A172 (cell line): ENCODE measurements at places on chromosomes 3 and 15. TPM values are rescaled to one million over a fixed set of nuclear protein-coding genes. Genes with fewer than 3 reads are reported as not detected.

The ZNF502 gene
- 0.69 and 0.93 TPM in 2 replicates for total RNA-seq

The GOLGA8J gene
- total RNA-seq = 0.40 TPM in 1 of 2 replicates, not detected in the other

The GOLGA8R gene
- total RNA-seq = 0.43 and 1.8 TPM in 2 replicates

The NRROS gene
- not detected in 2 replicates for total RNA-seq

The THBS1 gene
- total RNA-seq = 26.4 and 49.2 TPM in 2 replicates

The MED12L gene
- total RNA-seq = 0.12 TPM in 2 replicates

The MINDY4B gene
- not detected in 2 replicates for total RNA-seq
